ENCODE measurements at places on chromosomes 4 and X. TPM values are rescaled to one million over a fixed set of nuclear protein-coding genes. Genes with fewer than 3 reads are reported as not detected.

The PCDH18 gene
- 3.4 TPM for total RNA-seq

The STAP1 gene
- total RNA-seq = not detected

The METAP1 gene
- 50.8 TPM for total RNA-seq

The CT47A7 gene
- not detected for total RNA-seq

The SLC9B1 gene
- total RNA-seq = 0.55 TPM
